Activated CD4-positive, alpha-beta T cell treated with anti-CD3 and anti-CD28 coated beads for 36 hours (primary cell): ENCODE measurements at places on chromosomes 12 and 14. TPM values are rescaled to one million over a fixed set of nuclear protein-coding genes. Genes with fewer than 3 reads are reported as not detected.
A peak's percentile ranks its signal among the peaks of the same experiment; 100 is the strongest.

- peaks cover 2% of the 10 kb centered on the region for H3K36me3 ChIP-seq
- no peak overlapping the region for H3K4me3 ChIP-seq
- no peaks in the 10 kb centered on the region for H3K4me1 ChIP-seq
- DNase-seq: no peak
- no peaks in the 10 kb centered on the region for H3K27me3 ChIP-seq
These were observed 171.6 kb downstream of the DPY19L2 start for GRCh38 chr12:63496654-63497053.

SERPINA5 gene
- not detected for total RNA-seq

DNA sequence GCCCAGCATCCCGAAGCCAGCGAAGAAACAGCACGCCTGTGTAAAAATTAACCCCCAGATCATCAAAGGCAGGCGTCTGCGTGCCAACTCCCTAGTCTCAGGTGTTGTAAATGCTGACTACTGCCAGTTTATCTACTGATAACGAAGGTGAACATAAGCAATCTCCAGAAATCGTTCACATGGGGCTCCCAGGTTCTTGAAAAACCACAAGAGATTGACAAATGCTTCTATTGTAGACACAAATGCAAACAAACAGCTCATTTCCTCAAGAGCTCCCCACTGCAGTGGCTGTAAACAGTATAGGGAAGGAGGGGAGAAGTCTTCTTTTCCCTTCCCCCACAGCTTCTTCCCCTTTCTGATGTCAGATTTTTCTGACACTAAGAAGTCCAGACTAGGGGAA lies 5.3 kb upstream of the PLEKHG3 start:
- peak overlapping the region; percentile 15 for H3K27ac ChIP-seq
- no peak overlapping the region for H3K4me3 ChIP-seq
- no peak for DNase-seq
- peaks cover 29% of the 10 kb centered on the region for H3K4me1 ChIP-seq
- H3K27me3 ChIP-seq: peaks cover 24% of the 10 kb centered on the region
- no peaks in the 10 kb centered on the region for H3K36me3 ChIP-seq

- H3K27me3 ChIP-seq: no peaks in the 10 kb centered on the region
- H3K4me1 ChIP-seq: no peaks in the 10 kb centered on the region
- no peak for DNase-seq
- H3K27ac ChIP-seq: no peak overlapping the region
These were observed 321.5 kb downstream of the TMEM117 start for GRCh38 chr12:44157359-44157758.

DNA sequence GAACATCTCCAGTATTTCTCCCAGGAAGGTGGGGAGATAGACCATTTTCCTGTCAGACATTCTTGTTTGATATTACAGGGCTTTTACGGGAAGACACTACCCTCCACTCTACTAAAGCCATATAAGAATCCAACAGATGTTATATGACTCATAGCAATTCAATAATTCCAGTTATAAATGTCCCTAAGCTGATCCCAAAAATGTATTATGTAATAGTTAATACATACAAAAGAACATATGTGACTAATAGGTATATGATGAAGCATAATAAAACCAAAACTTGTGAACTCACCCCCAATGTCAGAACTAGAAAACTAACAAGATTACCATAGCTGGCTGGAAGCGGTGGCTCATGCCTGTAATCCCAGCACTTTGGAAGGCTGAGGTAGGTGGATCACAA lies 84.2 kb downstream of the EFCAB11 start:
- H3K36me3 ChIP-seq: peaks cover 6% of the 10 kb centered on the region
- no peaks in the 10 kb centered on the region for H3K4me1 ChIP-seq
- no peak overlapping the region for H3K4me3 ChIP-seq
- no peaks in the 10 kb centered on the region for H3K27me3 ChIP-seq
- H3K27ac ChIP-seq: no peak overlapping the region
- peak; percentile 8 for DNase-seq

SELPLG gene
- 31.0 TPM for total RNA-seq

BEGAIN gene
- 3.1 TPM for total RNA-seq

DNA sequence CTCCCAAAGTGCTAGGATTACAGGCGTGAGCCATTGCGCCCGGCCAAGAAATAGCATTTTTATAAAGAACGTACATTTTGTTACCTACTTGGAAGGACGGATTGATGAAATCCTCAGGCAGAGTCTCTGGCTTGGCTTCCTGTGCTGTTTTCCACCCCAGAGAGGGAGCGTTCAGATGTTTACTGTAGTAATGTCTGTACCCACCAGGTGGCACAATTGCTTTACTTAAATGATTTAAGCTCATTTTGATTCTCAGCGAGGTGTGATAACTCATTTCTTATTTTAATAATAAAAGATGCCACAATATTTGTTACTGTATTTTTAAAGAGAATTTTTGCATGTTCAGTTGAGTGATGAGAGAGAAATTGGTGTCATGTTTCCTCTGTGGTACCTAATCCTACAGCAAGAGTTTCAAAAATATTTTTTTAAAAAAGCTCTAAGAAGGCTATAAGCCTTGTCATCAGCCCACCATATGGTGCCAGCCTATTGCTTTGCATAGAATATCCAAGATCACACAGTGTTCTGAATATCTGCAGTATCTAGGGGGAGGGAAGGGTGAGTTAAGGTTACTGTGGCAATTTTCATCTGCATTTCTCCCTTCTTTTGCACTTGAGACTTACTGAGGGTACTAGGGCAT lies 82.6 kb upstream of the TRAF3 start:
- peaks cover 30% of the 10 kb centered on the region for H3K4me1 ChIP-seq
- H3K27me3 ChIP-seq: no peaks in the 10 kb centered on the region
- peak; percentile 68 for DNase-seq
- no peak overlapping the region for H3K4me3 ChIP-seq
- H3K27ac ChIP-seq: no peak overlapping the region
- no peaks in the 10 kb centered on the region for H3K36me3 ChIP-seq

DEPDC4 gene
- total RNA-seq: 4.2 TPM

DNA sequence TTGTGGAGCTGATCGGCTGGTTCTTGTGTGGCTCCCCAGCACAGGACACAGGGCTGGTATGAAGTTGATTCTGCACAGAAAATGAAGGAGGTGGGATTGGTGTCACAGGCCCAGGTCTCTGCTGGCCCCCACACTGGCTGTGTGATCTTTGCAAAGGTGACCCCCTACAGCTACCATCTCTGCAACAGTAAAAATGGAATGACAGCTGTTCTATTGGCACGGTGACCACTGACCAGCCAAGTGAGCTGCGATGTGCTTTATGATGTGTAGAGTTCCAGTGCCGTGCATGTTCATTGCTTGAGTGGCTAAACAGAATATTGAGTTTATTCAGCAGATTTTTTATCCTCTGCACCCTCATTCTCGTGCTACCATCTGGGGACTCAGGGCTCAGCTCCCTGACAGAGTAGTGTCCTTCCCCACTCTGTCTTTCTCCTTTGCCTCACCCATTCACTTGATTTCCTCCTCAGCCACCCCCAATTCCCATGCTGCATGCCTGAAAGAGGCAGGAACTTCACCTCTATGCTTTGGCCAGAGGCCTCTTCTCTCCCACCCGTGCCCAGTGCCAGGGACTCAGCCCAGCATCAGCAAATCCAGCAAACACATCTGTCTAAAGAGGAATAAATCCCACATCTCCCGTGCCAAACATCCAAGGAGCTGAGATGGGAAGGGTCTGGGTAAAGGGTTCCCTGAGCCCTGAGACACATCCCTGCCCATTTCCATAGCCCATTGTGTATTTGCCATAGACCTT lies 21.2 kb downstream of the C14orf132 start:
- H3K36me3 ChIP-seq: no peaks in the 10 kb centered on the region
- peaks cover 7% of the 10 kb centered on the region for H3K27me3 ChIP-seq
- H3K27ac ChIP-seq: no peak overlapping the region
- H3K4me1 ChIP-seq: no peaks in the 10 kb centered on the region
- DNase-seq: no peak

DNA sequence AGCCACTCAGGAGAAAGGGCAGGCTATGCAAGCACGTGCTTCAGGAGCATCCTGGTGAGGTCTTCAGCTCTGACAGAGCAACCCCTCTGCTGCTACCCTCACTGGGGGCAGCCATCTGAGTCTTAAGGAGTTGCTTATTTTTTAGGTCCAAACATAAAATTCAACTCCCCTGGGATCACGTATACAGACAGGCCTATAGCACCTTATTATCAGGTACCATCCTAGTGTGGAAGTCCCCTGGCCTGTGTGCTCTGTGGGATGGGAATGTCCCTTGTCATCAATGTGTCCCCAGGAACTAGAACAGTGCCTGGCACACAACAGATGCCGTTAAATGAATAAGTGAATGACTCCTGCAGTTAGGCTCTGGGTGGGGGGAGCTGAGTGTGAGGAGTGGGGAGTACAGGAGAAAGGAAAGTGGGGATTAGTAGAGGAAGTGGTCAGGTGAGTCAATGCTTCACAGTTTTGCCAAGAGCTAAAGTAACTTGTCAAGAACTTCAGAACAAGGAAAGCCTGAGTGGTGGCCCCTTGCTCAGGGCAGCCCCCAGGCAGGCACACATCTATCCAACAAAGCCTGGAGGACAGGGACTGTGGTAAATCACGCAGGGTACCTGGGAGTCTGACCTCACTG lies 33.5 kb downstream of the DAD1 start:
- no peaks in the 10 kb centered on the region for H3K27me3 ChIP-seq
- peak overlapping the region; percentile 100 for H3K27ac ChIP-seq
- peak; percentile 86 for DNase-seq
- H3K36me3 ChIP-seq: peaks cover 50% of the 10 kb centered on the region

TTC6 gene
- not detected for total RNA-seq

GRCh38 chr14:20198991-20199390 lies 8.3 kb downstream of the OR11G2 start:
- no peak for DNase-seq
- H3K27ac ChIP-seq: no peak overlapping the region
- H3K4me1 ChIP-seq: no peaks in the 10 kb centered on the region
- H3K4me3 ChIP-seq: no peak overlapping the region

DNA sequence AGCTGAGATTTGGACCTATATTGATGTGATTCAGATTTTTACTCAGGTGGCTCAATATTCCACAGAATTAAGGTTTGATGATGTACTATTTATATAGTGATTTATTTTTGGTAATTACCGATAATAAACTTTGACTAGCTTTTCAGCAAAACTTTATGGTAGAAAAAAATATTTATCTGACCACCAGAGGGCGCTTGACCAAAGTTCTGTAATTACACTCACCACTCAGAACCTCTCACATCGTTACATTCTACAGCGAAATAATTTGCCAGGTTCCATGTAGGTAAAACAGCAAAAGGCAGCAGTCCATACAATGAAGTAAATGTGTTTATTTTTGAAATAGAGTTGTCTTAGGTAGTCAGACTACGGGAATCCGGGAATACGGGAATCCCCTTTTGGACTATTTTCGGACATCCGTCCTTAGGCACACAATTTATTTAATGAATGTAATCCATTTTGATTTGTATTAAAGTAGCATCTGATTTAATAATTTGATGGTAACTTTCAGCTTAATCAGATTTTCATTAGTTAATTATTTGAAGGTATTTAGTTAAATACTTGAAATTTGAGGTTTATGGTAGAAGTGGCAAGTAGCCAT lies 143.0 kb upstream of the DDHD1 start:
- no peaks in the 10 kb centered on the region for H3K4me1 ChIP-seq
- DNase-seq: peak; percentile 27
- no peak overlapping the region for H3K27ac ChIP-seq
- H3K27me3 ChIP-seq: no peaks in the 10 kb centered on the region
- H3K36me3 ChIP-seq: no peaks in the 10 kb centered on the region
- H3K4me3 ChIP-seq: no peak overlapping the region

- DNase-seq: no peak
- no peak overlapping the region for H3K4me3 ChIP-seq
- no peak overlapping the region for H3K27ac ChIP-seq
- no peaks in the 10 kb centered on the region for H3K4me1 ChIP-seq
These were observed 33.4 kb downstream of the C12orf75 start for GRCh38 chr12:105363890-105364289.

KLHL28 gene
- total RNA-seq: 12.3 TPM
